ENCODE measurements at places on chromosomes 3 and 15.

DNA sequence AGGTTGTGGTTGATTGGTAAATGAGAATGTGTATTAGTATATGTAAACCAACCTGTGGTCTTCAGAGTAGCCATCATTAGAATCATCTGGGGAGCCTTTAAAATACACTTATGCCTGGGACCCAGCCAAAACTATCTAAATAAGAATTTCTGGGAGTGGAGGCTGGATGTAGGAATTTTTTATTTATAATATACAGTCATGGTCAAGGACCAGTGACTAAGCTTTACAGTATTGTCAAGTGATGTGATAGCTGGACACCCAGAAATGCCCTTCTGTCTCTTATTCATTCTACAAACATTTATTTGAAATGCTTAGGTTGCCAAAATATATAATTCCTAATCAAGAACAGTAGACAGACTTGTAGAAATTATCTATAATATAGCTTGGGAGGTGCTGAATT lies 132.2 kb downstream of the MBNL1 start:
- peak; percentile 78 for DNase-seq

DNA sequence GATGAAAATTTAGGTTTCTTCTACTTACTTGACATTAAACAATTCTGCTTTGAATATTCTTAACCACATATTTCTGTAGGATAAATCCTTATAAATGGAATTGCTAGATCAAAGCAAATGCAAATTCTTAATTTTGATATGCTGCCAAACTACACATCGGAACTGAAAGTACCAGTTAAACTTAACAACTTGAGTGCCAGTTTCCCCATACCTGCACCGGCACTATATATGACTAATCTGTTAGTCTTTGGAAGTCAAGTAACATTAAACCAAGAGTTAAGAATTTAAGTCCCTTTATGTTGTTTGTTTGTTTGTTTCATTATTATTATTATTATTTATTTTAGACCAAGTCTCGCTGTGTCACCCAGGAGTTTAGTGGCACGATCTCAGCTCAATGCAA lies 103.9 kb upstream of the AKAP13 start:
- no peak for DNase-seq

DNA sequence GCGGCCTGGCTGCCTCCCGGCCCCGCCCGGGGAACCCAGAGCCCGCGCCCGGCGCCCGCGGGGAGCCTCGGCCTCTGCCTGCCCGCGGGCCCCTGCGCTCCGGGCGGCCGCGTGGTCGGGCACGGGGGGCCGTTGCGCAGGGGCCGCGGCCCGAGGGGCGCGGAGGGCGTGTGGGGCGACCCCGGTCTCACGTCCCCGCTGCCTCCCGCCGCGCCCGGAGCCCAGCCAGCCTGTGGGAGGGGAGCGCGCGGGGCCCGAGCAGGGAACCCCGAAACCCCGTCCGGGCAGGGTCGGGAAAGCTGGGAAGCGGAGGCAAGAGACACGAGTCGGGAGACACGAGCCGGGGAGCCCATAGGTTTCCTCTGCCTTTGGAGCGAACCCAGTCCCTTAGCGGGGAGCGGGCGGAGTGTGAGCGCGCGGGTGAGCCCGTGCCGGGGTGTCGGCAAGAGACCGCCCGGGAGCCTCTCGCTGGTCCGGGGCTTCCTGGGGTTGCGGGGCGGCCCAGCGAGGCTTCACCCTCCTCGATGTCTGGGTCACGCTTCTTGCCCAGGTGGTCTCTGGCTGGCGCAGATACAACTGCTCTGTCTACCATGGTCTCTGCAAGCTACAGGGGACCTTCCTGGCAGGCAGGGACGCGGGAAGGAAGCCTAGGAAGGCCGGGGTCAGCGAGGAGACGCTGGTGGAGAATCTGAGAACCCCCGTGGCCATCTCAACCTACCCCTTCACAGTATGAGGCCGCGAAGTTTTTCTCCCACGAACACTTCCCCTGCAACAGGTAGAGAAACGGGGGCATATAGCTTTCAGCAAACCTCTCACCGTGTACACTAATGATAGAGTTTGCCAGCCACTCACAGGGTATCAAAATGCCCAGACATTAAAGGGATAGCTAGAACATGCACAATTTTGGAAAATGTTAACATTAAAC lies 586 bp downstream of the LRRK1 start:
- no peak for DNase-seq

- no peak for DNase-seq
Measured at GRCh38 chr15:33559207-33559890, 248.6 kb downstream of the RYR3 start.

- DNase-seq, result no peak
Measured at GRCh38 chr3:147514366-147515160, 105.4 kb downstream of the ZIC1 start.
